ENCODE measurements at places on chromosomes 6 and 20.

- DNase-seq = no peak
Measured at GRCh38 chr20:46311039-46311650, 2.8 kb upstream of the CDH22 start.

- no peak for DNase-seq
Measured at GRCh38 chr6:34096814-34097213, 49.1 kb downstream of the GRM4 start.

DNA sequence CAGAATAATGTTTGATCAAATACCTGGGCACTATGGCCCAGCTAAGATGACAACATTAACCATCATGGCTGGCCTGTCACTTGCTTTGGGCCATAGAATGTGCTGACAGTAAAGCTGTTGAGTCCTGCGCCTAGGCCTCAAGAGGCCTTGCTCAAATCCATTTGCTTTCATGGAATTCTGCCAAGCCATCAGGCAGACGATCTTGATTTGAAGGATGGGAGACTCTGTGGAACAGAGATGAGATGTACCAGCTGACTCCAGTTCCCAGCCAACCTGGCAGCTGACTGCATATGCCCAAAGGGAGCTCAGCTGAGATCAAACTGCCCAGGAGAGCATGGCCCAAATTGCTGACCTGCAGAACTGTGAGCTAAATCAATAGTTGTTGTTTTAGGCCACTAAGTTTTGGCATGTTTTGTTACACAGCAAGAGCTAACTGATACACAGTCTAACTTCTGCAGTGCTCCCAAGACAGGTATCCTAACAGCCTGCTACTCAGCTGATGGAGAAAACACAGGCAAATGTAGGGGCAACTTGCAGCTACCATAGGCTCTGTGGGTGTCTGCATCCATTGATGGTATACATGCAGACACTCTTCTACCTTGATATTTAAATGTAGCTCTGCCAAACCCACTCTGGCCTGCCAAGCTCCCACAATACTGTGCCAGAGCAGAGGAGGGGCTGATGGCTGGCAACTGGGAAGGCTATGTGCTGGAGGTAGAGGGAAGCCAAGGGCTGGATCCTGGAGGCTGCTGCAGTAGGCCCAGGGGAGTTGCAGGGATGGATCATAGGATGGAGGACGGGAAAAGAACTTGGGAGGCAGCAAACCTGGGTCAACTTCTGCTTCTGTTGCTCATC lies 55.2 kb upstream of the RNF24 start:
- DNase-seq = no peak

DNA sequence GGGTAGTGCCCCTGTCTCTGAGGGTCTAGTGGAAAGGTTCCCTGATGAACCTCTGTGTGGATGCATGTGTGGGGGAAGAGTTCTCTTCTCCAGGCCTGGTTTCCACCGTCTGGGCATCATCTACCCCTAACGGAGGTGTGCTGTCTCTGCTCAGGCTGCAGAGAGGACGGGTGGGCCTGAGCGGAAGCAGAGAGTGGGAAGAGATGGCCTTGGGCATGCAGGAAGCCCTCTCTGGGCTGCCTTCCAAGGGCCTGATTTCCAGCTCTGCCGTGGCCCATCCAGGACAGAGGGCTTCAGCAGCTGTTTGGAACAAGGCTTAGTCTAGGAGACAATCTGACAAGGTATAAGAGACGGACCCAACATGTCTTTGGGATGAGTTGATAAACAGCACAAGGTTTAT lies 220.1 kb upstream of the DTNBP1 start:
- no peak for DNase-seq

DNA sequence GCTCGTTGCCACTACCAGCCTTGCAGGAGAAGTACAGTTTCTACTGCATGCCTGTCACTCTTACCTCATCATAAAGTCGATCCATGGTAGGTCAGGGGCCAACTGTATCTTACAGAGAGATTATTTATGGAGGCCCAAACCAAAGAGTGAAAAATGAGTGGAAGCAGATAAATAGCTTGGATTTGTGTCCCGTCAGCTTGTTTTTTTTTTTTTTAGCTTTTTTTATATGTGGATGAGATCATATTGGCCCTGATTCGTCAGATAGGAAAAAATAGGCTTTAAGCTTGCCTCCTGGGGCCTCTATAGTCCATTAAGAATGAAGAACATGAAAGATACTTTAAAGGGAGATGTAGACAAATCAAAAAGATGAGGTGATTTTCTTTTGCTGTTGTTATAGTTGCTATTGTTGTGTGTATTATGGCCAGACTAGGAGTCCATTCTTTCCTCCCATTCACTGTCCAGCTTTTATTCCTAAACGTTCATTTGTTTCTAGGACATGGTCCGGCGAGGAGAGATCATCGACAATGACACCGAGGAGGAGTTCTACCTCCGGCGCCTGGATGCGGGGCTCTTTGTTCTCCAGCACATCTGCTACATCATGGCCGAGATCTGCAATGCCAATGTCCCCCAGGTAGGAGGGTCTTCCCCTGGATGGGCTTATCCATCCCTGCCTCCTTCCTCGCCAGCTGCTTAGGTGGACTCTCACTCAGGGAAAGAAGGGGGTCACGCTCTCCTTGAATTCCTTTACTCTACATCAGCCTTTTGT lies 43.3 kb upstream of the VSTM2L start:
- no peak for DNase-seq

- no peak for DNase-seq
Measured at GRCh38 chr20:12733811-12734210, 275.0 kb upstream of the SPTLC3 start.

DNA sequence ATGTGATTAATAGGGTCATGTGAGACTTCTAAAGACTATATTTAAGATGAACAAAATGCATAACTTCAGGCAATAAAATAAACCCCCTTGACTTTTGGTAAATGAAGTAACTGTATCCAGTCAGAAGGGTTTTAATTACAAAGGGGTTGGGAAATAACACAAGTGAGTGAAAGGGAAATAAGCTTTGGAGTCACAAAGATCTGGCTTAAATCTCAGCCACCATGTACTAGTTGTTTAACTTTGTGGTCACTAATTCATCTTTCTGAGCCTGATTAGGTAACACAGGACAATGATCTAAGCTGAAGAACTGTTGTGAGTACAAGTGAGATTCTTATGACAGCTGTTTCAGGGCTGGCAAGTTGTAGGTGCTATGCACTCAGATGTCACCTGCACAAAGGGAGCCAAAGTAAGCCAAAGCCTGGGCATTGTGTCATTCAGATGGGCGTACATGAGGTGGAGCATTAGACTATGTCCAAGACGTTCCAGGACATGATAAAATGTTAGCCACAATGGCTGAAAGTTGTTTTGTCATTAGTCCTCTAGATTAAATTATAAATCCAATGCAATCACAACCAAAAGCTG lies 13.8 kb downstream of the TOMM34 start:
- no peak for DNase-seq

GRCh38 chr6:37160922-37161778 lies 8.8 kb upstream of the PIM1 start:
- DNase-seq = no peak

GRCh38 chr20:8408587-8409307 lies 276.7 kb downstream of the PLCB1 start:
- no peak for DNase-seq

DNA sequence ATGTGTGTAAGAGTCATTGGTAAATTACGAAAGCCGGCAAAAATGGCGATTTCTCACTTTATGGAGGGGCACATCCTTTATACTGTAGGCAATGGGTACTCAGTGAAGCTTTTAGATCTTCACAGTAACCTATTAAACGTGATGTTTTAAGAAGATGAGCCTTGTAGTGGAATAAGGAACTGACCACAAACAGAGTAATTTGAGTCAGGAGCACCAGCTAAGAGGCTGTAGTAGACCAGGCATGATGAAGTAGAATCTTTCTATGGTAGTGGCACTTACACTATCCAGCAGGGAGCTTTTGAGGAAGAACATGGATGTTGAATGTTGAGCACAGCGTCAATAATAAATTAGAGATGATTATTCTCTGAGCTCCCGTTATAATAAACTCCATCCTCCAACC lies 65.9 kb downstream of the HIVEP2 start:
- DNase-seq = peak; percentile 43

- DNase-seq = no peak
Measured at GRCh38 chr6:55212156-55212555, 37.8 kb downstream of the HCRTR2 start.

- DNase-seq = peak; percentile 46
Measured at GRCh38 chr6:126170978-126171382, 168.9 kb upstream of the CENPW start.

DNA sequence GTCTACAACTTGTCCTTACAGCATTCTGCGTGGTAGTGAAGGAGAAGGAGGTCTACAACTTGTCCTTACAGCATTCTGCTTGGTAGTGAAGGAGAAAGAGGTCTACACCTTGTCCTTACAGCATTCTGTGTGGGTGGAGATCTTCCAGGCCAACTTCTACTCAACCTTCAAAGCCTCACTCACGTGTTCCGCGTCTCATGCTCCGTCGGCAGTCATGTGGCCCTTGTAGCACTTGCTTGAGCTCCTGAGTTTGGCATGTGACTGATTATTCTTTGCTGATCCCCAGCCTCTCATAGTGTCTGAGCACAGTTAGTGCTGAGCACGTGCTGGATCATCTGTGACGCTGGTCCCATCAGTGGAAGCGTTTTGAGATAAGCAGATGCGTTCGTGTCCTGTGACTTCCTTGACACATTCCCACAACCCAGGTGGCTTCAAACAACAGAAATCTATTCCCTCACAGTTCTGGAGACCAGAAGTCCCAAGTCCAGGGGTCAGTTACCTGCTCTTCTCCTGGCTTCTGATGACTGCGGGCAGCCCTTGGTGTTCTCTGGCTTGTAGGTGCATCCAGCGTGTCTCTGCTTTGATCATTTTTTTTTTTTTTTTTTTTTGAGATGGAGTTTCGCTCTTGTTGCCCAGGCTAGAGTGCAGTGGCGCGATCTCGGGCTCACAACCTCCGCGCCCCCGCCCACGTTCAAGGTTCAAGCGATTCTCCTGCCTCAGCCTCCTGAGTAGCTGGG lies 2.6 kb downstream of the SS18L1 start:
- DNase-seq = no peak

GRCh38 chr6:108561742-108562502 lies 1.2 kb downstream of the FOXO3 start:
- DNase-seq = no peak

GRCh38 chr20:23664954-23665353 lies 23.9 kb downstream of the CST4 start:
- DNase-seq = no peak

GRCh38 chr20:33576432-33577125 lies 85.5 kb upstream of the C20orf144 start:
- DNase-seq = no peak

- no peak for DNase-seq
Measured at GRCh38 chr6:161736781-161737292, 463.0 kb upstream of the AGPAT4 start.

DNA sequence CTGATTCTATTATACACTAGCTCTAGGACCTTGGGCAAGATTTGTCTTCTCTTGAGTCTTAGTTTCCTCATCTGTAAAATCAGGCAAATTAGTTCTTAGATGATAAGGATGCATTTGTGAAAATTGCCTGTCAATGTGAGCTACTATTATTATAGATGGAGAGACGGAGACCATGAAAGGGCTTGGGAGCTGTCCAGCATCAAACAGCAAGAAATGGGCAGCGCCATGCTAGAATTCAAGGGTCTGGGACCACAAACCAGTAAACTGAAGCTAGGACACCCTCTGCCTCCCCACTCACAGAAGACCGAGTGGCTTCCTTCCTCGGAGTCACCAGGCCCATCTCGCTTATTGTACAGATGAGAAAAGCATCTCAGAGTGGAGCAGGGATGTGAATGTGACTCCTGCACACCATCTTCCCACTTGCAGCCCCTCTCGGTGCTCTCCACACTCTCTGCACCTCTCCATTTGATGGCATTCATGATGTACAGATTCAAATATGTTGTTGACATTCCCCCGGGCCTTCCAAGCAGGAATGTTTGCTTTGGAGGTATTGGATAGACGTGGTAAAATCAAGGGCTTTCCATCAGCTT lies 24.1 kb upstream of the BPIFA3 start:
- no peak for DNase-seq

DNA sequence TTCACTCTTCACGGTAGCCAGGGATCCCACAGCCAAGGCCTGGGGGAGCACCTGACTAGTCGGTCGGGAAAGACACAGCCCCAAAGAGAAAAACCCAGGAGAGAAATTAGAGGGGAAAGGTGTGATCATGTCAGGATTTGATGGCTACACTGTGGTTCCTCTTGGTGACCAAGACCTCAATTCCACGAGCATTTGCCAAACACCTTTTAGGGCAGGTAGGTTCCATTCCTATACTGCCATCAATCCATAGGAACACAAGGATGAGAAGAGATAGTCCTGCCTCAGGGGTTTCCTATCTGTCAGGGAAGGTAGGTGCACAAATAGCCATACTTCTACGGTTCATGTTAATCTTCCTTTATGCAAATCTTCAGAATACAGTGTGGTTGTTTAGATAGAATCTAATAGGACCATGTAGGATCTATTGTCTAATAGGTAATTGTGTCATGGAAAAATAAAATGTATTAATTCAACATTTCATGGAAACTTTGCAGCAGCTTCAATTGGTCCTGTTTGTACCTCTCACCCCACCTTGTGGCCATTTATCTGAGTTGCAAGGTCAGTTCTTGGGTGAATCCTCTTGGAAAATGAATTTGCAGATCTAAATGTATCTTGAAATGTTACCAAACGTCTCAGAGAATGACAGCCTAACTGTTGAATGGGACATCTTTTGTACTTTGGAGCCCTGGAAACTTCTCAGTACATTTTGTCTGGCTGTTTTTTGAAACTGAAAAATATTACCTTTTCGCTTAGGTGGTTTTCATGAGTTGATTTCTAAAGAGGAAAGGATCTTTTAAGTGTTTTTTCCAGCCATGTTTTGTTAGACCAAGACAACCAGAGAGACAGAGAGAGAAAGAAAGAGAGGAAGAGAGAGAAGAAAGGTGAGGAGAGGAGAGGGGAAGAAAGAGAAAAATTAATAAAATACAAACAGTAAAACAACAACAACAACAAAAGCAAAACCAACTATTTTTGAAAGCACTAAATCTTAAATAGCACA lies 33.7 kb upstream of the IYD start:
- peak; percentile 54 for DNase-seq

DNA sequence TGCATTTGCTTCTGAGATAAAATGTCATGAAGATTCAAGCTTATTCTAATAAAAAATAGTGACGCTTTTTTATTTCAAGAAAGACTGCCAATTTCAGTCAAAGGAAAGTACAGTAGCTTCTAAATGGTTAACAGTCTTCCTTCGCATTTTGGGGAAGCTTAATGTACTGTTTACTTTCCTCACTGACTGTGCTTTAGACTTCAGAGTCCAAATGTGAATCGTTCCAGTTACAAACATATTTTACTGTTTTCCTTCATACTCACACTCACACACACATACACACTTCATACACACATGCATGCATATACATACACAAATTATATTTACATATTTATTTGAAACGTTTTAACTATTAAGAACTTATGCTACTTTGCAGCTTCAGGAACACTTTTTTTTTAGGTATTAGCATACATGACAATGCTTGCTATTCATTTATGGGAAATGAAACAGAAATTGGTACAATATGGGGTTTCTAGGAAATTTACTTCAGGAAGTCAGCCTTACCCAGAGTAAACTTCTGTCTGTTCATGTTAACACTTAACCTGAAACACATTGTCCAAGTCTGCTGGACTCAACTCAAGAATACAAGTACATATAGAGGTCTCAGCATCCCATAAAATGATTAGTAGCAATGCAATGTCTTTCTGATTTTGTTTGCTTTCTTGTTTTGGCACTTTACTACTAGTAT lies 145.4 kb downstream of the RPS12 start:
- DNase-seq = no peak

- no peak for DNase-seq
Measured at GRCh38 chr20:32611868-32612267, 26.7 kb upstream of the NOL4L start.

Data from activated CD4-positive, alpha-beta T cell treated with anti-CD3 and anti-CD28 coated beads, Interleukin-2, Interleukin-6, amounts not matched to agents 100 ng/mL and 50 ng/mL, durations not matched to agents 16 hours and 8 hours (primary cell).